Neural progenitor cell (in vitro differentiated cells): ENCODE measurements at places on chromosomes 1 and 21.

DNA sequence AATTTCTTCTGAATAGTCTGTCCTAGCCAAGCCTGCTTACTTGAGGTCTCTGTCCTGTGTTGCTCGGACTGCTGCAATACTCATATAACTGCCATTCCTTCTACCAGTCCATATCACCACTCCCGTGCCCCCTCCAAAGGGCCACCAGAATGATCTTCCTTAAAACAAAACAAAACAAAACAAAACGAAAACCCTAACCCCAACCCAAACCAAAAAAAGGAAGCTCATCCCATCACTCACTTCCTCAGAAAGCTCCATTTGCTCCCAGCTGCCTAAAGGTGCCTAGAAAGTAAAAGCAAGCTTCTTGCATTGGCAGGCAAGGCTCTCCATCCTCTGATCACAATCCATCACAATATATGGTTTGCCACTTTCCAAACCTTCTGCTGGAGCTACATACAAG lies 20.3 kb downstream of the USP24 start:
- no peaks in the 10 kb centered on the region for H3K36me3 ChIP-seq
- peaks cover 15% of the 10 kb centered on the region for H3K4me1 ChIP-seq
- no peak overlapping the region for H3K27ac ChIP-seq
- H3K4me3 ChIP-seq, result no peak overlapping the region
- DNase-seq, result no peak

DNA sequence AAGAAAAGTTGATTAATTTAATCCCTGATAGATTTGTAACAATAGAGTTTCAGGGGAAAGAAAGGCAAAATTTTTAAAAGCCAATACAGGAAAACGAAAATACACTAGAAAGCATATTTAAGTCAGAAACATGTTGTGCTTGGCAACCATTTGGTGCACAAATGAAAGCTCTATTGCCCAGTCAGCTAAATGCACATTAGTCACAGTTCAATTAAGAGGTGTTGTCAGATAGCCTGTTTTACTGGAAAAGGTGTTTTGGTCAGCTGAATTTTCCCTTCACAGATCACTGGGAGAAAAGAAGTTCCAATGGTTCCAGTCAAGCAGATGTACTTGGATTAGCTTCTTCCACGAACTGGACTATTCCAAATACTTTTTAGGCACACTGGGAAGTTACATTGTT lies 25.4 kb downstream of the RGS4 start:
- peaks cover 8% of the 10 kb centered on the region for H3K4me1 ChIP-seq
- no peaks in the 10 kb centered on the region for H3K36me3 ChIP-seq
- peak; percentile 2 for DNase-seq
- no peaks in the 10 kb centered on the region for H3K27me3 ChIP-seq

- no peaks in the 10 kb centered on the region for H3K36me3 ChIP-seq
- no peak for DNase-seq
- H3K27ac ChIP-seq, result no peak overlapping the region
- no peaks in the 10 kb centered on the region for H3K27me3 ChIP-seq
- no peak overlapping the region for H3K4me3 ChIP-seq
Observed at GRCh38 chr1:248688527-248689298, 13.9 kb downstream of the OR14I1 start.

- H3K4me3 ChIP-seq, result no peak overlapping the region
- peaks cover 14% of the 10 kb centered on the region for H3K4me1 ChIP-seq
- H3K36me3 ChIP-seq, result no peaks in the 10 kb centered on the region
Observed at GRCh38 chr1:36857754-36858153, 176.6 kb downstream of the GRIK3 start.

GRCh38 chr1:195939844-195940243 lies 668.4 kb downstream of the KCNT2 start:
- no peaks in the 10 kb centered on the region for H3K36me3 ChIP-seq
- no peak overlapping the region for H3K27ac ChIP-seq
- DNase-seq, result peak; percentile 69
- H3K4me3 ChIP-seq, result no peak overlapping the region
- H3K27me3 ChIP-seq, result no peaks in the 10 kb centered on the region
- peaks cover 20% of the 10 kb centered on the region for H3K4me1 ChIP-seq

- no peaks in the 10 kb centered on the region for H3K4me1 ChIP-seq
- H3K27me3 ChIP-seq, result no peaks in the 10 kb centered on the region
- peak; percentile 9 for DNase-seq
- H3K27ac ChIP-seq, result no peak overlapping the region
- no peak overlapping the region for H3K4me3 ChIP-seq
Observed at GRCh38 chr21:20388400-20388799, 609.8 kb upstream of the NCAM2 start.

GRCh38 chr1:18945401-18945849 lies 11.1 kb downstream of the IFFO2 start:
- no peak overlapping the region for H3K27ac ChIP-seq
- H3K36me3 ChIP-seq, result no peaks in the 10 kb centered on the region
- peaks cover 37% of the 10 kb centered on the region for H3K4me1 ChIP-seq
- H3K4me3 ChIP-seq, result no peak overlapping the region

DNA sequence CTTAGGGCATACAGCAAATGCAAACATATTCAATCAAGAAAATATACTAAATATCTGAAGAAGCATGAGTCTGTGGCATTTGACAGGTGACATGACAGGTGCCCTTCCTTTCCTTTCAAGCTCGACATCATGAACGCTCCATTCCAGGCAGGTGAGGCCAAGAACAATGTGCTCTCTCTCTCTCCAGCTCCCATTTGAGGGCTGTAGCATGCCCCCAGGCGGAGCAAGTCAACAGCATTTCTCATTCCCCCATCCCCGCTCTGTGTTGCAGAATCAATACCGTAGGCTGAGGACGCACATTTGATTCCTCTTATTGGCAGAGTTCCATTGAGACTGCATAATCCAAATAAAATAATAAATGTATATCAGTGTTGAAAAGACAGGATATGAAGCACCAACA lies 24.6 kb upstream of the PLPPR4 start:
- no peaks in the 10 kb centered on the region for H3K27me3 ChIP-seq
- no peak overlapping the region for H3K27ac ChIP-seq
- H3K4me1 ChIP-seq, result no peaks in the 10 kb centered on the region
- H3K4me3 ChIP-seq, result no peak overlapping the region
- no peaks in the 10 kb centered on the region for H3K36me3 ChIP-seq

- no peak for DNase-seq
- H3K27me3 ChIP-seq, result no peaks in the 10 kb centered on the region
- no peak overlapping the region for H3K4me3 ChIP-seq
- no peaks in the 10 kb centered on the region for H3K36me3 ChIP-seq
- no peak overlapping the region for H3K27ac ChIP-seq
- H3K4me1 ChIP-seq, result no peaks in the 10 kb centered on the region
Observed at GRCh38 chr1:92186081-92186480, 31.6 kb upstream of the C1orf146 start.

DNA sequence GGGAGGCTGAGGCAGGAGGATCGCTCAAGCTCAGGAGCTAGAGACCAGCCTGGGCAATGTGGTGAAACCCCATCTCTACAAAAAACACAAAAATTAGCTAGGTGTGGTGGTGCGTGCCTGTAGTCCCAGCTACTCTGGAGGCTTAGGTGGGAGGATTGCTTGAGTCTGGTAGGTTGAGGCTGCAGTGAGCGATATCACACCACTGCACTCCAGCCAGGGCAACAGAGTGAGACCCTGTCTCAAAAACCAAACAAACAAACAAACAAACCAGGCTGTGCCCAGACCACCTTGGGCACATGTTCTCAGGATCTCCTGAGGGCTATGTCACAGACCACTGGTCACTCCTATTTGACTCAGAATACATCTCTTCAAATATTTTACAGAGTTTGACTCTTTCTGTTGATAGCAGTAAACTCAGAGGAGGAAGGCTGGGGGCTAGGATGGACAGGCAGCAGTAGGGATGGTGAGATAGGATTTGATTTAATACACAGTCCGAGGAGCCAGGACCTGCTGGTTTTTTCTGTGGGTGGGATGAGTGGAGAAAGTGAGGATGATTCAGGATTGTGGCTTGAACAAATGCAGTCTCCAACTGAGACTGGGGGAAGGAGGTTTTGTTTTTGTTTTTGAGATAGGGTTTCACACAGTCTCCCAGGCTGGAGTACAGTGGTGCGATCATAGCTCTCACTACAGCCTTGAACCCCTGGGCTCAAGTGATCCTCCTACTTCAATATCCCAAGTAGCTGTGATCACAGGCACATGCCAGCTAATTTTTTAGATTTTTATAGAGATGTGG lies 46.5 kb downstream of the OLFML3 start:
- no peak overlapping the region for H3K4me3 ChIP-seq
- no peaks in the 10 kb centered on the region for H3K27me3 ChIP-seq
- no peak overlapping the region for H3K27ac ChIP-seq
- H3K36me3 ChIP-seq, result no peaks in the 10 kb centered on the region
- no peak for DNase-seq

GRCh38 chr1:46041974-46042373 lies 90.5 kb downstream of the PIK3R3 start:
- no peak for DNase-seq
- no peak overlapping the region for H3K4me3 ChIP-seq
- no peaks in the 10 kb centered on the region for H3K4me1 ChIP-seq
- peaks cover 30% of the 10 kb centered on the region for H3K36me3 ChIP-seq
- no peaks in the 10 kb centered on the region for H3K27me3 ChIP-seq

DNA sequence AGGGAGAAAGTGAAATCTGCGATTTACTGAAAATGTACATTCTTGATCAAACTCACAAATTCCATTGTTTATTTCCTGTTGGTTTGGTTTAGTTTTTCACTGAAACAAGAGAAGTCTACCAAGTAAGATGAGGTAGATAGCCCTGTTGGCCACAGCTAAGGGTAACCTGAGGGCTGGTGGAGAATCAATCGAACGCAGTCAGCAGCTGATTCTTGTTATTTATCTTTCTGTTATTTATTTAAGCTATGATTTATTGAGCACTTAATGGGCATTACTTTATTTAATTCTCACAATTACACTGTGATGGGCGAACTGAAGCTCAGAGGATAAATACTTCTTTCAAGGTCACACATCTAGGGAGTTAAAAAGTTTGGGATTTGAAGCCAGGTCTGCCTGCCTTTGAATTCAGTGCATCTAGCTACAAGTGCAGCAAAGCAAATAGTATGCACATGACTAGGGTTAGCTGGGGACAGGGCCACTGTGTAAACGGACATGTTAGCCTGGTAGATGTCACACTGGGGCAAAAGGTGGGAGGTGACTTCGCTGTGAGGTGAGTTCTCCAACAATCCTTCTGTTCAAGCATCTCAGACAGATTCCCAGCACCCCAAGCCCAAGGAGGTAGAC lies 106.5 kb upstream of the GADD45A start:
- H3K4me3 ChIP-seq, result no peak overlapping the region
- H3K36me3 ChIP-seq, result no peaks in the 10 kb centered on the region
- H3K27ac ChIP-seq, result no peak overlapping the region
- no peaks in the 10 kb centered on the region for H3K4me1 ChIP-seq
- DNase-seq, result no peak

DNA sequence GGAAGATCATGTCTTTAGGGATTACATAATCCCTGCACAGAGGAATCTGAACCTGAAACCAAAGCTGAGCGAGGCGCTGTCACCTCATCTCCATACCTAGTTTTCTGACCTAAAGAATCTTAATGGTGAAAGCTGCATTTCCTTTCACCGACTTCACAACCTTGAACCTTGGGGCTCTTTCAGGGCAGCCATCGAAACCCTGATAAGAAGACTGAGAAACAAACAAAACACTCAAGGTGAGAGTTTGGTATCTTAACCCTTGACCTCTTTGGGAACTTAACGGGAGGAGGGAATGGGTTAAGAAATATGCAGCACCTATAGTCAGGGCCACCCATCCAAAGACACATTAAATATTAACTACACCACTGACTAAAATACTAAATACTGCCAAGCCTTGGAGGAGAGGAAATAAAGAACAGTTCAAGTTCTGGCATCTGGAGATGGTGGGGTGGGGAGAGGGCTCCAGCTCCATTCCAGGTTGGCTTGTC lies 2.0 kb downstream of the C1orf116 start:
- no peak overlapping the region for H3K4me3 ChIP-seq
- no peaks in the 10 kb centered on the region for H3K27me3 ChIP-seq
- H3K4me1 ChIP-seq, result peaks cover 18% of the 10 kb centered on the region
- no peak overlapping the region for H3K27ac ChIP-seq
- DNase-seq, result no peak

DNA sequence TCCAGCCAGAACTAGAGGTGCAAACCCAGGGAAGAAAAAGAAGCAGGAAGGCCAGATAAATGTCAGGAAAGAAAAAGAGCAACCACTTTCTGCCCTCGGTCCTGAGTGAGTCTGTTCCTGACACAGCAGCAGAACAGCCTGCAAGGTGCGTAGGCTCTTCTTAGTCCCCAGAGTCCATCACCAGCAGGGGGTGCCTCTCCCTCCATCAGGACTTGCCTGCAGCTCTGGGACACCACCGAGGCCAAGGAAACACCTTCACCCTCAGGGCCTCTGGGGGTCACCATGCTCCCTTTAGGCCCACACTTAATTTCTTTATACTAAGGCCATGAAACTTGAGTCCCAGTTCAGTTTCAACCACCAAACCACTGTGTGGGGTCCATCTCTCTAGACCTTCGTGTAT lies 43.7 kb upstream of the NFASC start:
- no peak overlapping the region for H3K4me3 ChIP-seq
- H3K27ac ChIP-seq, result no peak overlapping the region
- peaks cover 9% of the 10 kb centered on the region for H3K4me1 ChIP-seq
- H3K27me3 ChIP-seq, result peaks cover 10% of the 10 kb centered on the region

- no peak overlapping the region for H3K27ac ChIP-seq
- H3K36me3 ChIP-seq, result no peaks in the 10 kb centered on the region
- no peak for DNase-seq
Observed at GRCh38 chr1:5920201-5920600, 72.0 kb downstream of the NPHP4 start.

DNA sequence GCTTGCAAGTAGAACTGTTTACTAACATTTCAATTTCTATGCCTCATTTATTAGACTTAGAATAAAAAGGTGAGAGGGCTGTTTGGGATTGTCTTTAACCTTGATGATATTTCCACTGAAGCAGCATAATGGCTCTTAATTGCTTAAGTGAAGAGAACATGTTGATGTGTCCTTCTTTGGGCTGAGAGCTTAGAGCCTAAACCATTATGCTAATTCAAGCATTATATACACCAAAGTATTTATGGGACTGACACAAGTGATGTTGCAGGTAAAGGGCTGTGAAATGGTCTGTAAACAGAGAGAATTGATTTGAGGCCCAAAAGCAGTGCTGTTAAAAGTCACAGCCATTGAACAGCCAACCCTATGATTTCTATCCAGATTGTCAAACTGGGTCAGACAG lies 113.9 kb downstream of the ATG4C start:
- no peak overlapping the region for H3K27ac ChIP-seq
- H3K4me3 ChIP-seq, result no peak overlapping the region
- H3K4me1 ChIP-seq, result no peaks in the 10 kb centered on the region
- no peaks in the 10 kb centered on the region for H3K27me3 ChIP-seq

- no peaks in the 10 kb centered on the region for H3K27me3 ChIP-seq
- no peaks in the 10 kb centered on the region for H3K36me3 ChIP-seq
- no peak overlapping the region for H3K4me3 ChIP-seq
- no peak overlapping the region for H3K27ac ChIP-seq
- no peaks in the 10 kb centered on the region for H3K4me1 ChIP-seq
Observed at GRCh38 chr1:9482816-9483572, 56.3 kb upstream of the SLC25A33 start.

GRCh38 chr21:38830671-38831525 lies 25.2 kb downstream of the ETS2 start:
- no peaks in the 10 kb centered on the region for H3K36me3 ChIP-seq
- no peak overlapping the region for H3K4me3 ChIP-seq
- no peaks in the 10 kb centered on the region for H3K4me1 ChIP-seq

GRCh38 chr1:55716151-55716550 lies 501.0 kb upstream of the USP24 start:
- no peaks in the 10 kb centered on the region for H3K36me3 ChIP-seq
- DNase-seq, result no peak
- peaks cover 11% of the 10 kb centered on the region for H3K4me1 ChIP-seq

GRCh38 chr21:45372732-45373355 lies 32.1 kb upstream of the COL18A1 start:
- H3K27me3 ChIP-seq, result no peaks in the 10 kb centered on the region
- DNase-seq, result no peak
- H3K36me3 ChIP-seq, result no peaks in the 10 kb centered on the region
- no peak overlapping the region for H3K4me3 ChIP-seq
- no peak overlapping the region for H3K27ac ChIP-seq
- H3K4me1 ChIP-seq, result peaks cover 12% of the 10 kb centered on the region
